ENCODE measurements at places on chromosomes 13 and 19. TPM values are rescaled to one million over a fixed set of nuclear protein-coding genes. Genes with fewer than 3 reads are reported as not detected.

FPR3 gene
- total RNA-seq, result not detected

- DNase-seq, result no peak
Observed at GRCh38 chr13:39976481-39976880, 321.0 kb downstream of the COG6 start.

DNA sequence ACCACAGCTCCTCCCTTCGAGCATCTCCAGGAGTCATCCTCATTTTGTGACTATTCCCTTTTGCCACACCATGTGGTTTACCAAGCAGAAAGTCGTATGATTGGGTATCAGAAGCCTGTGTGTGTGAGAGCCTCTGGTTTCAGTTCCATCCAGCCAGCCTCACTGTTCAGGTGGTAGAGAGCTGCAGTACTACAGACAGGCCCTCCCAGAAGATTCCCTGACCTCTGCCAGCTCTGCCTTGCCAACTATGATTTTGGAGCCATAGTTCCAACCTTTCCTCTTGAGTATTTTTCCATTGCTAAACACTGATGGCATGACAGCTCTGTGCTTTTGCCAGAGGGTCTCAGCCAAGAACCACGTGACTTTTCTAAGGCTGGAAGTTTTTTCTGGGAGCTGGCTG is 82.5 kb downstream of the DHRS12 start:
- no peak for DNase-seq

- no peak for DNase-seq
Observed at GRCh38 chr19:19171821-19172532, 1.9 kb upstream of the MEF2B start.

- DNase-seq, result no peak
Observed at GRCh38 chr13:106500445-106500844, 35.0 kb downstream of the EFNB2 start.

Measured in renal cortical epithelial cell (primary cell).